Frontal cortex (tissue), 4 donors: ENCODE measurements at places on chromosomes 5 and 9. TPM values are rescaled to one million over a fixed set of nuclear protein-coding genes. Genes with fewer than 3 reads are reported as not detected.

Gene TXNDC8
- total RNA-seq = not detected

DNA sequence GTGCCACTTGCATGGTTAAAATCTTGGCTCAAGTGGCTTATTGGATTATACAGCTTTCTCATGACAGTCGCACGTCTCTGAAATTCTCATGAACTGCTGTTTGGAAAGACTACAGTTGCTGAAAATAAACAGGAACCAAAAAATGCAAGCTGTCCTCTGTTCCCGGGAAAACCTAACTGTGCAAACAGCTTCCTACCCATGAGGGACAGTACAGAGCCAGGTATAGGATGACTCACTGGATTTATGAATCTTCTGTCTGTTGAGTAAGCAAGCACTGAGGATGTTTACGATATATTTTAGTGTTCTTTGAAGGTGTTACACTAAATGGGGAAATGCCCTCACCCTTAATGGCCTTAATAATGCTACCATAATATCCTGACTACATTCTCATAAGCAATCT is 380.3 kb upstream of the TNC start:
- DNase-seq = no peak

DNA sequence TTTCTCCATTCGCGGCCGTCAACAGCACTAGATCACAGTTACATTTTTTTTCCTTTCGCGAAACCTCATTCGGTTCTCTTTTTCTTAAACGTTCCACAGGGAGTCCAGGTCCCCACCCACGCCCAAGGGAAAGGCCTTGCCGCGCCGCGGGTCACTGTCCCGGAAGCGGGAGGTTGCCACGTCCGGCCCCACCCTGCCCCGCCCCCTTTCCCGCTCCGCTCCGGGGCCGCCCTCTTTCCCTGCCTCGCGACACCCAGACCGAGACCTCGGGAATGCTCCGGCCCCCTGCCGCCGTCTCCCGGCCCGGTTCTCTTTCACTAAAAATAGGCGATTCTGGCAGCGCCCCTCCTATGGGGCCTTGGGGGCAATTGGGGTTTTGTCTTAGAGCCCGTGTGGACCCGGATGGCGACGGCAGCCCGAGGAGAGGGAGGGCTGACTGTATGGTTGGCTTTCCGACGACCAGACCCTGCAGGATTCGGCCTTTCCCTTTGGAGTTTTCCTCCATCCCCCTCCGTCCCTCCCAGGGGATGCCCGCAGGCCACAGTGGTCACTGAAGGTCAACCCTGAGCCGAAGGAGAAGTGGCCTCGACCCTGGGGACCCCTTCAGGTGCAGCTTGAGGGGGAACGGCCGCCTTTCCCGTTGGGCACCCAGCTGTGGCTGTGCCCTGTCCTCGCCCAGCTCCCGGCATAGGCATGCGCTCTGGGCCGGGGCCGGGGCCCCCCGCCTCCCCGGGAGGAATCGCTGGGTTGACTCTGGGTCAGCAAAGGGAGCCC is 2.8 kb upstream of the RACK1 start:
- DNase-seq = peak; percentile 87

GRCh38 chr5:53917095-53917494 is 356.7 kb downstream of the NDUFS4 start:
- DNase-seq = no peak

Gene CDH6
- total RNA-seq = 37.1 TPM

- no peak for DNase-seq
These were observed 13.8 kb downstream of the FYB1 start for GRCh38 chr5:39205550-39205949.

Gene ARAP3
- total RNA-seq = 2.4 TPM

GRCh38 chr5:103452089-103452488 is 110.5 kb downstream of the NUDT12 start:
- no peak for DNase-seq

GRCh38 chr9:107637421-107638420 is 148.2 kb upstream of the KLF4 start:
- peak; percentile 86 for DNase-seq

- no peak for DNase-seq
These were observed 308.6 kb upstream of the EDIL3 start for GRCh38 chr5:84693256-84693655.

- no peak for DNase-seq
These were observed 774.9 kb upstream of the CDH10 start for GRCh38 chr5:25419684-25420083.

GRCh38 chr5:140633021-140633471 is at the start of gene CD14:
Gene CD14, minus strand, starts transcription at chr5:140633175. Its CDS starts 104 bp downstream, at chr5:140633071.
- no peak for DNase-seq

DNA sequence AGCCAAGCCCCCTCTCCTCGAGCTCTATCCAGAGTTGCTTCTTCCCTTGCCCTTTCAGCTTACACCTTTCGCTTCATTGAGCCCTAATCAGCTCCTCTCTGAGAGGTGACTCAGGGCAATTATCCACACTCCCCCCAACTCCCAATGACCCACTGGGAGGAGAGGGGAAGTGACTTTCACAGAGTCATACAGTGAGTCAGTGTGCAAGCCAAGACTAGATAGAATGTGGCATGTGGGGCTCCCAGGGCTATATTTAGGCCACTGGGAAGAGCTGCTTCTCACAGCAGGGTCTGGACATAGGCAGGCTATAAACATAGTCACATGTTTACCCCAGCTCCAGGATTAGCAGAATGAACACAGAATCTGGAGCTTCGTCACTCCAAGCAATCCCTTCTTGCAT is 57.4 kb downstream of the NRG2 start:
- DNase-seq = no peak

DNA sequence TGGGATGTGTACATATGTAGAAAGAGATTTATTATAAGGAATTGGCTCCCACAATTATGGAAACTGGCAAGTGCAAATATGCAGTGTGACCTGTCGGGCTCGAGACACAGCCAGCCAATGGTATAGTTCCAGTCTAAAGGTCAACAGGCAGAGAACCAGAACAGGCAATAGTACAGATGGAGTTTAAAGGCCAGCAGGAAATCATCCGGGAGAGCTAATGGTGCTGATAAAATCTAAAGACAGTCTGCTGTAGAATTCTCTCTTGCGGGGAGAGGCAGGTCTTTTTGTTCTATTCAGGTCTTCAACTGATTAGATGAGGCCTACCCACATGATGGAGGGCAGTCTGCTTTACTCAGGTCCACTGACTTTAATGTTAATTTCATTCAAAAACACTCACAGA is 21.8 kb downstream of the ANKRD31 start:
- no peak for DNase-seq

DNA sequence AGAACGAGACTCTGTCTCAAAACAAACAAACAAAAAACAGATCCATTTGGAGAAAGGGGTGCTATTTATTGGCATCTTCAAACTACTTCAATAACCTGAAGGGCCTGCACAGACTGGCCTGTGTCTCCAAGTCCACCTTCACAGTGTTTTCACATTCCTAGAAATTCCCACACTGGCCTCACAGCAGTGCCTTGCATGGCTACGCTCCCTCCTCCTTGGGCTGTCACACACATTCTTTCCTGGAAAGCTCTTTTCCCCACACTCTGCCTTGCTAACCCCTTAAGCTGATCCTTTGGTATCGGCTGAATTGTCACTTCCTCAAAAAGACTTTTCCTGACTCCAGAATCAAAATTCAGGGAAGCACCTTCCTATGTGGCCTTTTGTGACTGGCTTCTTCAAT is 19.8 kb downstream of the FAM151B start:
- no peak for DNase-seq

Gene TGFBI
- 4.9 TPM for total RNA-seq

- no peak for DNase-seq
These were observed 94.2 kb upstream of the RUSC2 start for GRCh38 chr9:35395706-35396101.

GRCh38 chr9:126673689-126674364 is 60.1 kb downstream of the LMX1B start:
- no peak for DNase-seq

DNA sequence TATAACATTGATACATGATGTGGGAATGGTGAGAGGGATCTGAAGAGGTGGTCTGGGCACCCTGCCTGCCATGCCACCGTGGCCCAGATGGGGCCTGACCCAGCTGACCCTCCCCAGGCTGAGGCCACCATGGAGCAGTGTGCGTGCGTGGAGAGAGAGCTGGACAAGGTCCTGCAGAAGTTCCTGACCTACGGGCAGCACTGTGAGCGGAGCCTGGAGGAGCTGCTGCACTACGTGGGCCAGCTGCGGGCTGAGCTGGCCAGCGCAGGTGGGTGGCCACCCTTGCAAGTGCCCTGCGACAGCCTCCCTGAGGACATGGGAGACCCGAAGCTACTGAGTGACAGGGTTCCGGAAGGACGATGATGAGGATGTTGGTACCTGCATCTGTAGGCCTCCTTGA is 7.2 kb downstream of the RMND5B start:
- no peak for DNase-seq

DNA sequence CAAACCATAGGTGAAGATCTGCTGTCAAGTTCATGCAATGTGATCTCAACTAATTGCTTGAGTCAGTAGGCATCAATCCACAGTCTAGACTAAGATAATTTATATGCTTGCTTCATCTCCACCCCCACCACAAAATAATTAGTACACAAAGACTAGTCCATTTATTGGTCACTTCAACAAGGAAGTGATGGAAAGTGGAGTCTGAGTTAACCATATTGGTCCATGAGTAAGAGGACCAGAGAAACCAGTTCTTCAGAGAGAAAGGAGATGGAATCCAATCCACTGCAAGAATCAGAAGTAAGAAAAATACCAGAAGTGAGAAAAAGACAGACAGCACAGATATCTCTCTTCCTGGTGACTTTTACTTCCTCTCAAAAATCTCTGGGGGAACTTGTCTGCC is 366.5 kb downstream of the CHSY3 start:
- DNase-seq = no peak

DNA sequence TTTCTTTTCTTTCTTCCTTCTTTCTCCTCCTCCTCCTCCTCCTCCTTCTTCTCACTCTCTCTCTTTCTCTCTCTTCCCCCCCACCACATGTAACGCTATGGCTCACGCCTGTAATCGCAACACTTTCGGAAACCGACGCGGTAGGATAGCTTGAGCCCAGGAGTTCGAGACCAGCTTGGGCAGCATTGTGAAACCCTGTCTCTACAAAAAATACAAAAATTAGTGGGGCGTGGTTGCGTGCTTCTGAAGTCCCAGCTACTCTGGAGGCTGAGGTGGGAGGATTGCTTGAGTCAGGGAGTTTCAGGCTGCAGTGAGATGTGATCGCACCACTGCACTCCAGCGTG is 736 bp upstream of the GLDC start:
- DNase-seq = no peak

- no peak for DNase-seq
These were observed 1.6 kb downstream of the QRFP start for GRCh38 chr9:130895038-130895437.

Gene FGD3
- 17.9 TPM for total RNA-seq

Gene CDHR2
- under 0.01 TPM for total RNA-seq

GRCh38 chr5:9174446-9174845 is 371.4 kb downstream of the SEMA5A start:
- DNase-seq = no peak

Gene AK8
- 1.2 TPM for total RNA-seq

GRCh38 chr9:133371261-133371711 is 4.6 kb downstream of the SURF4 start:
- no peak for DNase-seq

DNA sequence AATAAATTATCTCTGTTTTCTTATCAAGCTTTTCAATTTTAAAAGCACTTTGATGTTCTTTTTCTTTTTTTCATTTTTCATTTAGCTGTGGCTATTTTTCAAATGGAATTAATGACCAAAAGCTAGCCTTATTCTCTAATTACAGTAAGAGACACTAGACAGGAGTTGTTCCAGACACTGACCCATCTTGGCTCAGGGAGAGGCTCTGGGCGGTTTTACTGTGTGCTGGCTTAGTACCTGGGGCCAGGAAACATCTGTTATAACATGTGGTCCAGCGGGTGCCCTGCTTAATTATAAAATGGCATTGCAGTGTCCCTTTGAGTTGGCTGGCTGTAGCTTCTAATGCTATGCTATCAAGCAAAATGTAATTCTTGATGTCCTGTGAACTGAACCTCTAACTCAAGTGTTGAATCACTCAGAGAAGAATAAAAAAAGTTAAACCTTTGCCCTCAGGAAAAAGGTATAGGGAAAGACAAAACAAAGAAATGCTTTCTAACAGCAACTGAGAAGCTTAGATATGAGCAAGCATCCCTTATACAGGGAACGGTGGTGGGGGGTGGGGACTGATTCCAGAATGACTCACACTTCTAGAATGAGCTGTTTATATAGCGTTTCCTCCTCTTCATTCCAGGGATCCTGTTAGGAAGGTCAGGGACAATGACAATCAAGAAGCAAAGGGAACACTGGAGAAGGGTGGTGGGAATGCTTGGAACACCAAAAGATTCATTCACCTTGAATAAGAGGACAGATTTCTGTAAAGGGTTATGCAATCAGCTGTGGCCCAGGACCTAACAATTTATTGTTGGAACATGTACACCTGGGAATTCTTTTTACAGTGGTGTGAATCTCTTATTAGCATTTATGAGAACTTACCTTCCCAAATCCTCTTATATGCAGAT is 58.7 kb upstream of the NFIB start:
- DNase-seq = no peak

Gene FAT2
- total RNA-seq = 3.3 TPM

DNA sequence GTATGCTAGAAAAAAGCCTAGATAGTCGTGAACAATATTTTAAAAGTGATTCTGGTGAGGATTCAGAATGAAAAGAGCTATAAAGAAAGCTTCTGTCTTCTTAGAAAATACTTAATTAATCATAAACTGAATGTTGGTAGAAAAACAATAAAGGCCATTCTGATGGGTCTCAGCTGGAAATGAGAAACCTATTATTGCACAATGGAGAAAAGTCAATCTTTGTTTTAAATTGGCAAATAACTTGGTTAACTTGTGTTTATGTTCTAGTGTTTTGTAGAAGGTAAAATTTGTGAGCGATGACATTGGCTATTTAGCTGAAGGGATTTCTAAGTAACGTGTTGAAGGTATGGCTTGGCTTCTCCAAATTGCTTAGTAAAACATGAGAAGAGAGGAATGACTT is 74.1 kb upstream of the TMED7 start:
- DNase-seq = no peak

DNA sequence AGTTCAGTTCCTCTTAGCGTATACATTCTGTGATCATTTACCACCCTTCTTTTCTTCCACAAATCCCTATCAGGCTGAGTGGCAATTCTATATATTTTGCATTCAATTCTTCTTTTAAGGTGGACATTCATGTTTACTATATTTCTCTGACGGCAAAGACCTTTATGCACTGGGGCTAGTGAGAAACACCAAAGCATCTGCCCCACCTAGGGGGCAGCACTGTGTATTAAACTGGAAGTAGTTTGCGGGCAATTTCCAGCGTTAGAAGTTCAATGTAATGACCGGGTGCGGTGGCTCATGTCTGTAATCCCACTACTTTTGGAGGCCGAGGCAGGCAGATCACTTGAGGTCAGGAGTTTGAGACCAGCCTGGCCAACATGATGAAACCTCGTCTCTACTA is 27.9 kb upstream of the FBXL7 start:
- DNase-seq = no peak

- DNase-seq = no peak
These were observed 28.6 kb downstream of the DCAF12 start for GRCh38 chr9:34097865-34098264.

DNA sequence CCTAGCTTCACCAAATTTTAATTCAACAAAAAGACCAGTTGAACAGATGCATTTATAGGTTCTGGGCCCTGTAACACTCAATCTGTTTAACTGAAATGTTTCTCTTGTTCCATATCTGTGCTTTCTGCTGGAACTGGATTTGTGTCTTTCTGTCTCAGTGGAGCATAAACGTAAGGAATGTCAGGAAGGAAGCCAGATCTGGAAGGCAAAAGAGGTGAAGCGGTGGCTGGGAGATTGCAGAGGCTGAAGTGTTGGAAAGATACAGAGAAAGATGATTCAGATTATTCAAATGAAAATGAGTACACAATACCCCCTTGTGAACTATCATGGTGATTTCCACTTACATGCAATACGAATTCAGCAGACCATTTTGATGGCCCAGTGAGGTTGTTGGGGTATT is 406.8 kb downstream of the BRINP1 start:
- no peak for DNase-seq
